ENCODE measurements at places on chromosomes 13 and 19. TPM values are rescaled to one million over a fixed set of nuclear protein-coding genes. Genes with fewer than 3 reads are reported as not detected.

The C13orf46 gene
- 1.5 TPM for total RNA-seq

GRCh38 chr19:50461066-50461875 is 15.0 kb upstream of the EMC10 start:
- peak overlapping the region; percentile 17 for H3K4me3 ChIP-seq
- peaks cover 26% of the 10 kb centered on the region for H3K27me3 ChIP-seq
- H3K36me3 ChIP-seq = no peaks in the 10 kb centered on the region
- H3K4me1 ChIP-seq = peaks cover 16% of the 10 kb centered on the region
- no peak overlapping the region for H3K27ac ChIP-seq

The GIPR gene
- total RNA-seq = 0.62 TPM

The CD177 gene
- total RNA-seq = 1.1 TPM

The TINCR gene
- 0.11 TPM for total RNA-seq

The BSPH1 gene
- total RNA-seq = not detected

The LIM2 gene
- total RNA-seq = not detected

GRCh38 chr19:2150794-2151338 is 500 bp downstream of the AP3D1 start:
- peaks cover 2% of the 10 kb centered on the region for H3K27me3 ChIP-seq
- H3K36me3 ChIP-seq = peaks cover 20% of the 10 kb centered on the region
- peaks cover 46% of the 10 kb centered on the region for H3K4me1 ChIP-seq
- peak overlapping the region; percentile 95 for H3K4me3 ChIP-seq
- peak overlapping the region; percentile 89 for H3K27ac ChIP-seq

The ZNF433 gene
- 3.6 TPM for total RNA-seq

DNA sequence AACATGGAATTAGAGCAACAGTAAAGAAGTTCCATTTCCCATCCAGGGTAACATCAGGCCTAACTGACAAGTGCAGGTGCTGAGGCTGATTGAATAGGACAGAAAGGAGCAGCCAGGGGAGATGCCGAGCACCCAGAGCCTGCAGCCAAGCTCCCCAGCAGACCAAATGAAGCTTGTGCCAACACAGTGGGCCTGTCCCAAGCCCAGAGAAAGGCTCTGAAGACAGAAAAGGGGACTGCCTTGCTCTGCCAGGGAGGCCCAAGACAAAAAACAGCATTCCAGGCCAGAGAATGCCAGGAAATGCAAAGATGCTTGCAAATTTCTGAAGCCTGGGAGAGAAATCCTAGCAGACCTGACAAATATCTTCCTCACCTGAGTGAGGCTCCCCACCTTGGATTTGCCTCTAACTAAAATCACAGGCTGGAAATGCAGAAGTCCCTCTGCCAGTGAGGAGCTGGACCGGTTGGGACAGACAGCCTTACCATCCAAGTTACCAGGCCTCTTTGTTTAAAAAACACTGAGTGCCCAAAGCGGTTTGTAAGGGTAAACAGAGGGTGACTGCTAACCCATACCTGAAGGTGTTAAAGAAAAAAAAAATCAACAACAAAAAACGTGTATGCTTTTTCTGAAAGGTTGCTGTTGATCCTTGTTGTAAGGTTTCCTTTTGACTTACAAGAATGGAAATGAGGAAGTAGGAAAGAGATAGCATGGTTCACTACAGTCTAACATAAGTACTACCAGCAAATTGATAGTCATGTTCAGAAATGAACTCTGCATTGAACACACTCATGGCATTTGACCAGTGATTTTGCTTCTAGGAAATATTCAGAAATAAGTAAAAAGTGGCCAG is 11.8 kb upstream of the HMGB1 start:
- peaks cover 7% of the 10 kb centered on the region for H3K27me3 ChIP-seq
- no peaks in the 10 kb centered on the region for H3K4me1 ChIP-seq
- no peak for DNase-seq
- H3K27ac ChIP-seq = no peak overlapping the region

DNA sequence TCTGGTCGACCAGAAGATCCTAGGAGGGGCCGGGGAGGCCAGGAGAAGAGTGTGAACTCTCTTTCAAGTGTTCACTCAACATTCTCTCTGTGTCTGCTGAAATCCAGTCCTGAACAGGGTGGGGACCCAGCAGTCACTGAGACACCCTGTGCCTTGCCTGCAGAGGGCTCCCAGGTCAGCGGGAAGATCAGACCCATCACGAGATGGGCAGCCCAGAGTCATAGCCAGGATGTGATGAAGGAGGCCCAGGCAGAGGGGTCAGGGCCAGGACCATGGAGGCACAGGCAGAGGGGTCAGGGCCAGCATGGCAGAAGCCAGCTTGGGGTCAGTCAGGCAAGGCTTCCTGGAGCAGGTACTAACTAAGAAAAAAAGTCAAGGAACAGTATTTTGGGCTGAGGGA is 9.4 kb downstream of the NUMBL start:
- H3K27ac ChIP-seq = no peak overlapping the region
- H3K36me3 ChIP-seq = peaks cover 46% of the 10 kb centered on the region
- no peak for DNase-seq
- H3K4me3 ChIP-seq = no peak overlapping the region
- no peaks in the 10 kb centered on the region for H3K4me1 ChIP-seq
- peaks cover 2% of the 10 kb centered on the region for H3K27me3 ChIP-seq

GRCh38 chr19:53333463-53334449 is at the start of gene ZNF845:
TSS of gene ZNF845 (plus strand) at chr19:53333749. CDS start at chr19:53341308, 7,559 bp downstream.
- peak; percentile 93 for DNase-seq
- peak within 1 kb of the TSS; percentile 91 for H3K4me3 ChIP-seq
- H3K27ac ChIP-seq = peak within 1 kb of the TSS; percentile 86
- H3K27me3 ChIP-seq = peaks cover 4% of the 10 kb centered on the region

DNA sequence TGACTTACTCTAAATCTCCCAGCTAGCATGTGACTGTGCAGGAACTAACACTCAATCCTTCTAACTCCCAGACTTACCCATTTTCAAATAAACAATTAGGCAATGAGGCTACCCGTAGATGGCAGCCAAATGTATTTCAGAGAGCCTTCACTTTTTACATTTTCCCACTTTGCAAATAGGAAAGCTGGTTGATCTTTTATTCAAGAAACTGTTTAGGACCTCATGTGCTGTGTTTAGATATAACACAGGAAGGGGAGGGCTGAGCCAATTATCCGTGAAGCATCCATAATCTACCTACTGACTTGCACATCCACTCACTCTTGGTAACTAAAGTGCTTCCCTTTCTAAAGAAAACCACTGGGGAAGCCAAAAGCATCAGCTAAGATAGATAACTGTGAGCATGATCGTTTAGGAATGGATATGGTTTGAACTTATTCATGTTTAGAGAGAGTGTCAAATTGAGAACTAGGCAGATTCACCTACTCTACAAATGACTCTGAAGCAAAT is 33.4 kb downstream of the MBNL2 start:
- peak overlapping the region; percentile 100 for H3K27ac ChIP-seq
- H3K36me3 ChIP-seq = peaks cover 32% of the 10 kb centered on the region
- peak overlapping the region; percentile 42 for H3K4me3 ChIP-seq
- peaks cover 79% of the 10 kb centered on the region for H3K4me1 ChIP-seq
- DNase-seq = no peak
- H3K27me3 ChIP-seq = peaks cover 3% of the 10 kb centered on the region

Measured in HFFc6 (cell line).